ENCODE measurements at places on chromosomes 1 and 21.

DNA sequence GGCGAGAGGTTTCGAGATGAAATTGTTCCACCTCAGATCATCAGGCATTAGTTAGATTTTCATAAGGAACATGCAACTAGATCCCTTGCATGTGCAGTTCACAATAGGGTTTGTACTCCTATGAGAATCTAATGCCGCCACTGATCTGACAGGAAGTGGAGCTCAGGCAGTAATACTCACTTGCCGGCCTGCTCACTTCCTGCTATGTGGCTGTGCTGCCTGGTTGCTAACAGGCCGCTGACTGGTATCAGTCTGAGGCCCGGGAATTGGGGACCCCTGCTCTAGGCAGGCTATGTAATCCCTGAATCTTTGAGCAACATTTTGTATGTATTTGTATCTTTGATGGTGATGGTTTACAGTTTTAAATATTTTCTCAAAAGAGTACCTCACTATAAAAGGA lies 32.5 kb downstream of the XKR8 start:
- no peak for DNase-seq

DNA sequence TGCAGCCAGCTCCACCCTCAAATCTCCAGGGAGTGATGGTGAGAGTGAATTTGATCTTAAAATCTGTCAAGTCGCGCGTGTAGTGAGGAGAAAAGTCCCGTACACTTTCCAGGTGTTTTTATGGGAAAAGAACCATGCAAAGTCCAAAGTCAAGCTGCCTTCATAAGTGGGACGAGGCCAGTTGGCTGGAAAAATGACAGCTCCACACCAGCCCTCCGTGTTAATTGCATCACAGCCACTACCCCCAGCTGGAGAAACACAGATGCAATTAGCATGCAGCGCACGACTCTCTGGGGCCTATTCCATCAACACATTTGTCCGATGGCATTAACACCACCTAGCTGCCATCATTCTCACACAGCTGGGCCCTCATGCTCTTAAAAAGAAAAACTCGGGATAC lies 68.4 kb downstream of the KLHDC7A start:
- no peak for DNase-seq

GRCh38 chr1:8127171-8127641 lies 101.1 kb upstream of the ERRFI1 start:
- DNase-seq: no peak

DNA sequence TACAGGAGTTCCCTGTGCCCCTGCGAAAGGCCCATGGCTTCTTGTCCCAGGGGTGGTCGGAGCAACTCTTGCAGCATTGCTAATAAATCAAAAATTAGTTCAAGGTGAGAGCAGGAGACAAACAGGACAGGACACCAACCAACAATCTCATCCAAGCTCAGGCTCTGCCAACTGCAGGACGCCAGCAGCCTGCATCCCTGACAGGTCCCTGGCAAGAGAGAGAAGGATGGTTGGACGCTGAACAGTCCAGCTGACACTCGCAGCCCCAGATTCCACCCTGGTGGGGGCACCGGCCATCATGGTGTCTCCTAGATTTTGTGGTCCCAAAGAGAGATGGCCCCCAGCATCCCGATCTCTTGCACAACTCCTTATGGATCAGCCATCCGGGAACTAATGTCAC lies 142.1 kb upstream of the VAMP3 start:
- DNase-seq: no peak

GRCh38 chr1:110347182-110347893 lies 8.2 kb downstream of the RBM15 start:
- DNase-seq: no peak

GRCh38 chr1:154583773-154584172 lies 16.2 kb downstream of the CHRNB2 start:
- no peak for DNase-seq

DNA sequence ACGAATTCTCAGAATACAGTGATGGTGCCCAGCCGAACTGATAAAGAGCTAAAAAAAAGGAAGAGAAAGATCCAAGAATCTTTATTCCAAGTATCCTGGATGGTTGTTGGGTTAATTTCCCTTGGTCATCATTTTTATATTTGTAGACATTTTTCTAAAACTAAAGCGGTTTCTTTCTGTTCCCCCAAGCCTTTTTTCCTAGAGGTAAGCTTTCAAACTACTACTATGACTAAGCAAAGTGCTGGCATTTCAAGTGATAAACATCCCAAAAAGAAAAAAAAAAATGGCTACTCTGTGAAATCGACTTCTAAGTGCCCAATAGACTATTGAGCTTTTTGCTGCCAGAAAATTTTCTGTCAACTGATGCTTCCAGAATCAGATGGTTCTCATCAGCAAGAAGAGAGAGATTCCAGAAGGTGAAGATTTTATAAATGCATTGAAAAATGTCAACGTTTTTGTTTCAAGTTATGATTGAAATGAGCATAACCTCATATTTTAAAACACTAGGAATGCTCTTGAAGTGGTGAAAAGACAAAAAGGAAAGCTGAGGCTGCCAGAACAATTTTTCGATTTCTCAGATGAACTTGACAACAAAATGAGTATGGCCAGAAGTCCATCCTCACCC lies 96.1 kb upstream of the ZC3H11B start:
- no peak for DNase-seq

- DNase-seq: no peak
Observed at GRCh38 chr1:111618961-111619634, 491 bp upstream of the RAP1A start.

- DNase-seq: no peak
Observed at GRCh38 chr1:201888282-201889089, at the start of gene SHISA4. Gene SHISA4 (plus strand): TSS chr1:201888898. CDS start chr1:201888995, 97 bp downstream.

DNA sequence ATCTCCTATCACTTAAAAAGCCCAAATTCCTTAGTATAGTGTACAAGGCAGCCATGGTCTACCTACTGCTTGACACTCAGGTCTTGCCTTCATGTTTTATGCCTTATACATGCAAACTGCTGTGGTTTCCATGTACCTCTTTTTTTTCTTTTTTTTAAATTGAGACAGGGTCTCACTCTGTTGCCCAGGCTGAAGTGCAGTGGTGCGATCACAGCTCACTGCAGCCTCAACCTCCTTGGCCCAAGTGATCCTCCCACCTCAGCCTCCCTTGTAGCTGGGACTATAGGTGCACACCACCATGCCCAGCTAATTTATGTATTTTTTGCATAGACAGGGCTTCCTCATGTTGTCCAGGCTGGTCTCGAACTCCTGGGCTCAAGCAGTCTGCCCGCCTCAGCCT lies 8.0 kb downstream of the CD55 start:
- DNase-seq: no peak

DNA sequence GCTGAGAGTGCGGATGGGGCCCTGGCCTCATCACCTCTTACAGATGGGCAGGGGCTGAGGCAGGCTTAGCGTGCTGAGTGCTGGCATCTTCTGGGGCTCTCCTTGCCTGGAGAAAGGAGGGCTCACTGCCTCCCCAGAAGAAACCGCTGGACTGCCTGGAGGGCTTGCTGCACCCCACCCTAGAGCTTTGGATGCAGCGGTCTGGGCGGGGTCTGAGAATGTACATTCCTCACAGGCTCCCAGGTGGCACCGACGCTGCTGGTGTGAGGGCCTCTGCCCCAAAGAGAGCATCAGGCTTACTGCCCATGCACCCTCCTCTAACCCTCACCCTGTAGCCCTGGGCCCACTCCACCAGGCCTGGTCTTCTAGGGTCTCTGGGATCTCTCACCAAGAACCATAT lies 51.1 kb downstream of the RAP1GAP start:
- DNase-seq: no peak

DNA sequence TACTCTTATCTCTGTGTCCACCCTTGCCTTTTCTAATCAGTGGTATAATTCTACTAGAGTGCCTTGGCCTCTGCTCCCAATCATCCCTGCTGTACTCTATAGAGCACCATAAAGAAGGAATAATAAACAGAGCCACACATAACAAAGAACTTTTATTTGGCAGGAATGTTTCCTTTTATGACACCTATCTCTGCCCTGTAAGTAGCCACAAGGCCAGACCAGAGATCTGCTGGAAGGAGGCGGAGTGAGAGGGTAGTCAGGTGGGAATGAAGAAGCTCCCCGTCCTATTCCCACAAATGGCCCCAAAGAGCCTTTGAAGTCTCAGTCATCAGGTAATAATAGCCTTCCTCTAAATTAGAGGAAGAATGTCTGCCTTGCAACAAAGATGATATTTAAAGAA lies 32.7 kb downstream of the WLS start:
- no peak for DNase-seq

DNA sequence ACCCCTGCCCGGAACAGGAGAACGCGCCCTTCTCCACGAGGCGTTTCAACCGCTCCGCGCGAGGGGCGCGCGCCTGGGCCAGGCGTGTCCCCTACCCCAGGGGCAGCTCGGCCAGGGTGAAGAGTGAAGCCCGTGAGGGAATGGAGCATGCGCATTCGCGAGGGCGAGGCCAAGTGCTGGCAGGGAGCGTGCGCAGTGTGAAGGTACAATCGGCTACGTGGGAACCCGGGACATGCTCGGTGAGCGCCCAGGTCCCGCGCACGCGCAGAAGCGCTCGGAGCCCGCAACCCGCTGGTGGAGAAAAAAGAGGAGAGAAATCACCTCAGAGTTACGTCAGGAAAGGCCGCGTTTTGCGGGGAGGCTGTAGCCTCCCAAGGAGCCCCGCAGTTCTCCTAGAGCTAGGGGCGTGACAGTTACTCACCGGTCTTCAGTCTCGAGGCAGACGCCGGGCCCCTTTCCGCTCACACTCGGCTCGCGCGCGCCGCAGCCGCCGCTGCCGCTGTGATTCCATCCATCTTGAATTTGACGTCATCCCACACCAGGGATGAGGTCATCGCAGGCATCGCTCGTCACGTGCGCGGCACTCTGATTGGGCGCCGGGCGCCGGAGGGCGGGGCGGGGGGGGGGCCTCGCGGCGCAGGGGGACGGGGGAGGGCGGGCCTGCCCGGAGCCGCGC lies at the start of gene ZBTB21:
Gene ZBTB21, minus strand, starts transcription at position 530 of the 676 bp plus-strand sequence. CDS start 16,265 bp downstream, outside the sequence.
- peak; percentile 95 for DNase-seq

DNA sequence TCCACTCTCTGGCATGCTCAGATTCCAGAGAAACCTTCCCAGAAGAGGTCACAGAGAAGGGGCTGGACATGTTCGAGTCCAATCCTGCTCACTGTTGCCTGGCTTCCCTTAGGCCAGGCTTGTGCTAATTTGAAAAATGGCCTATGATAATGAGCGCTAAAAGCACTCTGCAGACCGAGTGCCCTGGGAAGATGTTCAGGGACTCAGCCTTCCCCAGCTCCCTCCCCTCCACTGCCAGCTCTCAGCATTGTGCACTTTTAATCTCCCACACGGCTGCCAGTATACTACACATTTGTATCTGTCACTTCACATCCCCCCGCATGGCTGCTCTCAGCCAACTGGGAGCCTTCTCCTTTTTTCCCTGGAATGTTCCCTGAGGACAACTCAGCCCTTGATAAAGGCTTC lies 24.1 kb downstream of the FAM163A start:
- no peak for DNase-seq

GRCh38 chr1:221228594-221228993 lies 349.4 kb downstream of the HLX start:
- DNase-seq: no peak

DNA sequence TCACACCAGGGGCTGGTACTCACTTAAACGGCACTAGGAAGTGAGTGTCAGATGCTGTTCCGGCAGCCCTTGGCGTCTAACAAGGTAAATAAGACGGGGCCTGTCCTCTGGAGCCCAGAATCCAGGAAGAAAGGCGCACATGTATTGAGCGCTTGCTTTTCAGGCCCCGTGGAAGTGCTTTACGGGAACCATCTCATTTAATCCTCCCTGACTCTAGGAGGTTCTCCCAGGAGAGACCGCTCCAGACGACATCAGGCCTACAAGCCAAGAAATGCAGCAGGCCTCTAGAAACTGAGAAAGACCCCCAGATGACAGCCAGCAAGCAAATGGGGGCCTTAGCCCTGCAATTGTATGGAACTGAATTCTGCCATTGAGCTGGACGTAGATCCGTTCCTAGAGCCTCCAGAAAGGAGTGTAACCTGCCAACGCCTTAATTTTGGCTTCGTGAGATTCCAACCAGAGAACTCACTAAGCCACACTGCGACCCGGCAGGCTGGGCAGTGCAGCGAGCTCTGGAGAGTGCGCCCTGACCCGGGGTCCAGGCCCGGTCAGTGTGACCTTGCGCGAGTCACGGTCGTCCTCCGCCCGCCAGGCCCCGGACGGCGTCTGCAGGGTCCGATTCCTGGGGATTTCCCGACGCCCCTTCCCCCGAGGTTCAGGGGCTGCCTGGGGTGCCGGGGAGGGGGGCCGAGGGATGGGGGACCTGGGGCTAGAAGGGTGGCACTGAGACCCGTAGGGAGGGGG lies 532 bp upstream of the MANEAL start:
- no peak for DNase-seq

DNA sequence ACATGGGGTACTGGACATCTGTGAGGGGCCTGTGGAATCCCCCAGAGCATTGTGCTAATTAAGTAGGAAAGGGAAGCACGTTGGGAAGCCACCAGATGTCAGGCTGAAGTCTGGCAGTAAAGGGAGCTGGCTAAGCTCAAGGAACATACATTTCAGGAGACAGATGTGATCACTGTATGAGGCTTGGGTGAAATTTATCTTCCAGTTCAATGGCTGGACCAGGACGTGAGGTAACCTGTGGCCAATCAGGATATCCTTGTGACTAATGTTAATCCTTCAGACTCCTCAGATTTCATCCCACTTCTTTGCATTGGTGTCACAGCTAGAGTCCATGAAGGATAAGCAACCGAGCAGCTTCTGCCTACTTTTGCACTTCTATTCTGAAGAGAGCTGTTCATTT lies 110.2 kb upstream of the APP start:
- no peak for DNase-seq
